ENCODE measurements at places on chromosomes 2 and 18.

- DNase-seq = no peak
Measured at GRCh38 chr2:143551971-143552650, 422.9 kb downstream of the ARHGAP15 start.

DNA sequence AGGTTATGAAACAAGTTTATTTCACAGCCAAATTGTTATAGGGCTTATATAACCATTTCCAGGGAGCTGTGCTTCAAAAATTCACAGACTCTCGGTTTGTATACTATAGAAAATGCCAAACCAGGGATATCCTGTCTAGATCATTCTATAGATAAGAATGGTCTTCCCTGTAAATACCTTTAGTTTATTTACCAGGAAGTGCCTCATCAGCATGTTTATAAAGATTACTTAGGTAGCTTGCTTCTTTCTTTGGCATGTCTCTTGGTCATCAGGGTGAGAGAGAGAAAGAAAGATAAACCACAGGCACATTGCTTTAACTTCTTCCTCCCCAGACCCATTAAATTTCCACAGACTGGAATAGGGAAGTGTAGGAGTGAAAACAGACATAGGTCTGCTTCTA is 439.4 kb downstream of the SPAG16 start:
- no peak for DNase-seq

- no peak for DNase-seq
Measured at GRCh38 chr2:157500334-157500733, 56.4 kb upstream of the CYTIP start.

DNA sequence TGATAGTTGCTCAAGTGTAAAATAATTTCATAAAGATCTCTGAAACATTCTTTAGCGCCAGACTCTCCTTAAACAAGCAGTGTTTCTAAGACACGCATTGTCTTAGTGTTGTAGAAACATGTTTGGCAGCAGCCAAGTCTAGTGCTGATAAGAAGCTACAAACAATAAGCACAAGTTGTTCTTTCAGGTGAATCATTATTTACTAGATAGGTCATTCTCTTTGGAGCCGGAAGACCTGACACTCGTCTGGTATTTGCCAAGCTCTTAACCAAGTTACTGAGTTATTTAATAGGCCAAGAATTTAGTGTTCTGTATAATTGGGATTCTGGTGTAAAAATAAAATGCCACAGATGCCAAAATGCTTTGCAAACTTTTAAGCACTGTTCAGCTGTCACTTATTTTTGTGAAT is 852.1 kb downstream of the CPS1 start:
- no peak for DNase-seq

- DNase-seq = peak; percentile 2
Measured at GRCh38 chr2:202237787-202238233, 587 bp downstream of the SUMO1 start.

DNA sequence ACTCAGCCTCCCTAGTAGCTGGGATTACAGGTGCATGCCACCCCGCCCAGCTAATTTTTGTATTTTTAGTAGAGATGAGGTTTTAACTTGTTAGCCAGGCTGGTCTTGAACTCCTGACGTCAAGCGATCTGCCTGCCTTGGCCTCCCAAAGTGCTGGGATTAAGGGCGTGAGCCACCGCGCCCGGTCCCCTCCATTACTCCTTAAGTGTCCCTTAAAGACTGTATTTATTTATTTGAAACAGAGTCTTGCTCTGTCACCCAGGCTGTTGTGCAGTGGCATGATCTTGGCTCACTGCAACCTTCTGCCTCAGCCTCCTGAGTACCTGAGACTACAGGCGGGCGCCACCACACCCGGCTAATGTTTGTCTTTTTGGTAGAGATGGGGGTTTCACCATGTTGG is 148.6 kb downstream of the TGIF1 start:
- no peak for DNase-seq

DNA sequence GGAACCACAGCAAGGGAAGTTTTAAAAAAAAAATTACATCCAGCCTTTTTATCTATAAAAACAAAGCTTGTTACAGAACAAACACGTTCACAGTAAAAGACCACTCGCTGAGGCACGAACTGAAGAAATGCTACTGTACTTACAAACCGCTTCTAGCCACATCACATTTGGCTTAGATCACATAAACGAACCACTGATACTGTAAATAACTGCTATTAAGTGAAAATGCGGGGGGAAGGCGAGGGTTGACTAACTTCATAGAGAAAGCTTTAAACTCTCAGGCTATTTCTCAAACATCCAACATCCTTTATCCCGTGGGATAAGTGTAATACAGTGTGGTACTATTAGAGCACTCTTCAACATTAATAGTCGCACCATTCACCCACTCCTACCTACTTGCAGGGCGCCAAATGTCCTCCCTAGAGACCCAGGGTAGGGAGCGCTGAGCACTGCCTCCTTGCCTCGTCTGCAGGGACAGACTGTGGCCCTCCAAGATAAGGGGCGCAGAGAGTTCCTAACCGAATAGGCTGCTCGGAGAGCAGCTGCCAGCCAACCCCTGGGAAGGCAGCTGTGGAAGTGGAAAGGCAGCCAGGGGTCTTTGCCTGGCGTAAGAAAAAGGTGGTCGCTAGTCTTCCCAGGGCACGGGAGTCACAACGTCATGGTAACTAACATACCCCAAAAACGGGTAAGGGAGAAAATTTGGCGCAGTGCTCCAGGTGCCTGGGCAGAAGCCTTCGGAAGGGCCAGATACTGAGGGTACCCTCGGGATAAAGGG is 854 bp downstream of the GPR155 start:
- no peak for DNase-seq

DNA sequence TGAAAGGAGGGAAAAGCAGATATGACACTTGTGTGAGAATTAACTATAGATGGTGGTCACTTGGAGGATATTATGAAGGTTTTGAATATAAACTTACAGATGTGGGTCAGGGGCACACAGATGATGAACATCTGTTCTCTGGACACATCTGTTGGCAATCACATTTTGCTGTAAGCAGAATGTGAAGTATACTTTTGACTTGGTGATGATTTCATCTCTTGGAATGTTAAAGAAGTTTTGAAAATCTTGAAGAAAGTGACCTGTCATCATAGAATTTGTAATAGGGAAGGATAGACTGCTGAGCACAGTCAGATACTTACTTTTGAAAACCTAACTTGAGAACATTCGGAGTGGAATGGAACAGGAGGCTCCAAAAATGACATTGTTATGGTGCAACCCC is 40.2 kb downstream of the PIKFYVE start:
- no peak for DNase-seq

GRCh38 chr2:171563301-171563700 is 41.0 kb downstream of the CYBRD1 start:
- no peak for DNase-seq

- no peak for DNase-seq
Measured at GRCh38 chr2:8489751-8490150, 192.1 kb upstream of the ID2 start.

DNA sequence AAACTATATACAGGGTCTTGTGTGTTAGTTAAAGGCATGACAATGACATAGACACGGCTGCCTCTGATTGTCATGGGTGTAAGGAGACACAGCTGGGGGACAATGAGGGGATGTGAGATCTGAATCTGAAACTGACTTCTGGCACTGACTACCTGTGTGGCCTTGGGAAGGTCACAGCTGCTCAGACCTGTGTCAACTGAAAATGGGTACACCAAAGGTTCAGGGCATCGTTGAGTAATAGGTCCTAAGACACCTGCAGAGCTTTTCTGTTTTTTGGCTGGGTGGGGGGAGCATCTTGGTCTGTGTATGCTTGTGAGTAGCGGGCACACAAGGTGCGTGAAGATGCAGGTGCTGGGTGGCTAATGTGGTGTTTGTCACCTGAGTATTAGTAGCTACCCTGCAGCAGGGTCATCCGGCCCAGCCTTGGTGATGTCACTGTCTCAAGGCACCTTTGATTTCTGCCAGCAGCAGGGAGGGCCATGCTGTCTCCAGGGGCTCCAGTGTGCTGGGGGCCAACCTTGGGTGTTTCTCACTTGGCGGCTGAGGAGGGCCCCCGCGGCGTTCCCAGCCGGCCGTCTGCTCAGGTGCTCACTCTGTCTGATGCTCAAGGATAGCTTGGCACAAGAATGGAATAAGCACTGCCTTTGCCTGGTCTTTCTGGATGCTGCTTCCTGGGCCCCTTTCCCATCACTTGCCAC is 53.1 kb upstream of the HS6ST1 start:
- DNase-seq = no peak

- DNase-seq = no peak
Measured at GRCh38 chr2:151237422-151238025, 24.1 kb downstream of the RBM43 start.

DNA sequence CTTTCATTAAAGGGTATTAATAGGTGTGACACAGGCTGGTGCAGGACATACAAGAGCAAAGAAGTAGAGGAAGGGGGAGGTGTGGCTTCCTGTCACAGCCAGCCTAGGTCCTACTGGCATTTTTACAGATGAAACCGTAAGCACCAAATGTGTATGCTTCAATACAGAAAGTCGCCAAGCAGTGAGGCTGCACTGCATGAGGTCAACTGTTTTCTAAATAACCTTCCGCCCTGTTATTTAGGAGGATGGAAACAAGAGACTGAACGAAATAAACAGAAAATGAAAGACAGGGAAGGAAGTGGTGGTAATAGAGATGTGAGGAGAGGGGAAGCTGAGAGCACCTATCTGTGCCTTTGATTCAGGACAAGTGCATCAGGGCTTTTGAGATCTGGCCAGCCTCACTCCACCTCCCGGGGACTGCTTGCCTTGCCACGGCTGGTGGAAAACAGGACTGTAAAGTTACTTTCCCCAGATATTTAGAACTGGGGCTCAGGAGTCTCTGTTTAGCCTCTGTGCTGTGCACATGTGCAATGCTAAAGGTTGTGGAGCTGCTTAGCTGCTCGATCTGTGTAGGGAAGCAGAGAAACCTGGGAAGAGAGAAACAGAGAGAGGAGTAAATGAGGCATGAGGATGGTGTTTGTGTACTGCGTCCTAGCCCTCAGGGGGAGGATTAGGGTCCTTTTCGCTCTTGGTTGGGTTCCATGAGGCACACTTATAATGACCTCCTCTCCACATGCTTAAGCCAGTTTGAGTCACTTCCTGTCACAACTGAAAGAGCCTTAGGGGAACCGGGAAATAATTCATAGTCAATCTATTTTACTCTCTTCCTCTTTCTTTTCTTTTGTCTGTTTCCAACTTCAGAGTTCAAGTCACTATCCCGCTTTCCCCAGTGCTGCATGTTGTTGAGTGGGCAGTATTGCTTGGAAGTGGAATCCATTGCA is 62.3 kb upstream of the BOD1L2 start:
- no peak for DNase-seq

DNA sequence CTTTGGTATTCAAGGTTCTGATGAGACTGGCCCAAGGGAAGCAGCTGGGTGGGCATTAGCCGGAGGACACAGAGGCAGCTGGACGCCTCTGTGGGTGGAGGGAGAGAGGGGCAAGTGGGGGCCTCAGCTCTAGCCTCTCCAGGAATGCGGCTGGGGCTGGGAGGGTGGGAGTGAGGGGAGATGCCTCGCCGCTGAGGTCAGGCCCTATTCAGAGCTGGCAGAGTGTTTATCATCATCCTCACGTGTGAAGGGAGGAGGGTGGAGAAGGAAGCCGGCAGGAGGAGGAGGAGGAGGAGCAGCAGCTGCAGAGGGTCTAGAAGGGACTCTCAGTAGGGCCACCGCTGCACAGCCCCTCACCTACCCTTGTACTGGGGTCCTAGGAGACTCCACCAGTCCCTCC is 43.1 kb downstream of the TNS1 start:
- no peak for DNase-seq

- no peak for DNase-seq
Measured at GRCh38 chr2:160194351-160194750, 5.7 kb downstream of the ITGB6 start.

Data from stimulated activated CD8-positive, alpha-beta memory T cell treated with anti-CD3 and anti-CD28 coated beads, Interleukin-4, amount 100 ng/mL, for 24 hours (primary cell).